Retina (tissue), 1 donor: ENCODE measurements at places on chromosomes 1 and 21.

GRCh38 chr1:186059752-186060151, 315.3 kb downstream of the TPR start:
- DNase-seq = no peak

DNA sequence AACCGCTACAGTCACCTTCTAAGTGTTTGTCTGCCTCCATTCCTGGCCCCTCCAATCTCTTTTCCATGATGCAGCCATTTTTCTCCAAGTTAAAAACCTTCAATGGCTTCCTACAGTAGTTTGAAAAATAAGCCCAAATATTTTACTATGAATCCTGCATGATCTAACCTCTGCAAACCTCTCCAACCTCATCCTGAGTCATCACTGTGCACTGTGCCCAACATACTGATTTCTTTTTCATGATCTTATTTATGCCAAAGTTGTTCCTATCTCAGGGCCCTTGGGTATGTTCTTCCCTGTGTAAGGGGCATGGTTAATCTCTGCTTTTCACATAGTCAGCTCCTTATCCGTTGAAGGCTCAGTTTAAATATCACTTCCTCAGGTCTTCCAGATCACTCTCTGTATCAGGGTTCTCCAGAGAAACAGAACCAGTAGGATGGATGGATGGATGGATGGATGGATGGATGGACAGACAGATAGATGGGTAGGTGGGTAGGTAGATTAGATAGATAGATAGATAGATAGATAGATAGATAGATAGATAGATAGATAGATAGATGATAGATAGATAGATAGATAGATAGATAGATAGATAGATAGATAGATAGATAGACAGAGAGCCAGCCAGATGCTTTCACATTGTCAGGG, 18.1 kb upstream of the PTPN14 start:
- DNase-seq = no peak

DNA sequence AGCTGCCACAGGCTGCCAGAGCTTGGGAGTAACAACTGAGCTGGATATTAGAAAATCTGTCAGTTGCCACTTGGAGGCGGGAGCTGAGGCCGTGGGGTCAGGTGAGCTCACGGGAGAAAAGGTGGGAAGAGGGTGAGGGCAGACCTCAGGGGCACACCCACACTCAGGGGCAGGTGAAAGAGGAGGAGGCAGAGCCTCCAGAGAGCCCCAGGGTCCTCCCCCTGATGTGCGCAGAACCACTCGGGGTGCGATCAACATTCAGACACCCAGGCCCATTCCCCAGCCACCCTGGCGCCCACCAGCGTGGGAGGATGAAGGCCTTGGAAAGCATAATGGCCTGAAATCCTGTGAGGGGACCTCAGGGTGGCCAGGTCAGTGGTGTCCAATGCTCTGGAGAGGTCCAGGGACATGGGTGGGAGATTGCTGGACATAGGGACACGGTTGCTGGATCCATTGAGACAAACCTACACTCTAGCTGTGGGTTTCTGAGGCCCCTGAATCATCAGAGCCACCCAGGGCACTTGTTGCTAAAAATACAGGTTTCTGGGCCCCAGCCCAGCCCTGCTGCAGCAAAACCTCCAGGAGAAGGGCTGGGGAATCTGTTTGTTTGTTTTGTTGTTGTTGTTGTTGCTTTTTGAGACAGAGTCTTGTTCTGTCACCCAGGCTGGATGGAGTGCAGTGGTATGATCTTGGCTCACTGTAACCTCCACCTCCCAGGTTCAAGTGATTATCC, 49.4 kb upstream of the GPR153 start:
- DNase-seq = no peak

DNA sequence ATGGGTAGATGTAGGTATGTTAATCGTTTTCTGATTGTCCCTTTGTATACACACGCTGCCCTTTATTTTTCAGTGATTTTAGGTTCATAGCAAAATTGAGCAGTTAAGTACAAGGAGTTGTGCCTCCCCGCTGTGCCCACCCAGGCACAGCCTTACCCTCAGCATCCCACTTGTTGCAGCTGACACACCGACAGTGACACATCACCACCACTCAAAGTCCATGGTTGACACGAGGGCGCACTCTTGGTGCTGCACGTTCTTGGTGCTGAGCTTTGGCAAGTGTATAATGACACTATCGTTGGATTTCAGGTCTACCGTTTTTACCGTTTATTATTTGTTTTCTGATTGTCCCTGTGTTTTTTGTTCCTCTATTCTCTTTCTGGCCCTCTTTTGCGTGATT, 15.6 kb downstream of the C1orf159 start:
- no peak for DNase-seq

GRCh38 chr1:6027591-6027990, 18.1 kb upstream of the KCNAB2 start:
- DNase-seq = no peak

DNA sequence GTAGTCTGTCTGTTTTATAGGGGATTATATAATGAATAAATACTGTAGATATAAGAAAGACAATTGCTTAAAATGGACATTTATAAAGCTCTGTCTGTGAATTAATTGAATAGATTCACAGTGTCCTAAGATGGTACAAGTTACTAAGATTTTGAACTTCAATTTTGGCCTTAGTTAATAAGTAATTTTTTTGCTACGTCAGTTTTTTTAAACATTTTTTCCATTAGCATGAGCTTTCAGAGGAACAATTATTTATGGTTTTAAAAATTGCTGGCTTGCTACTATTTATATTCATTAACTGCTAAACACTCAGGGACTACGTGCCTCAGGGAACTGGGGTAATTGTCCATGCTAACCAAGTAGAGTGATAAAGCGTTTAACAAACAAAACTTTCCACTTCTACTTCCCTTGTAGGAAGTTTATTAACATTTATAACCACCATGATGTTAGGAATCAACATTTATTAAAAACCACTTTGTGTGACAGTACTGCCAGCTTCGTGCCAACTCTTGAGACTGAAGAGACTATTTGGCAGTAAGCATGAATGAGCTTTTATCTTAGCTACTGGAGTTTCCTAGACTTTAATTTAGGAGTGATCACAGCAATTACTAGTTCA, 65.4 kb upstream of the PTGS2 start:
- no peak for DNase-seq

DNA sequence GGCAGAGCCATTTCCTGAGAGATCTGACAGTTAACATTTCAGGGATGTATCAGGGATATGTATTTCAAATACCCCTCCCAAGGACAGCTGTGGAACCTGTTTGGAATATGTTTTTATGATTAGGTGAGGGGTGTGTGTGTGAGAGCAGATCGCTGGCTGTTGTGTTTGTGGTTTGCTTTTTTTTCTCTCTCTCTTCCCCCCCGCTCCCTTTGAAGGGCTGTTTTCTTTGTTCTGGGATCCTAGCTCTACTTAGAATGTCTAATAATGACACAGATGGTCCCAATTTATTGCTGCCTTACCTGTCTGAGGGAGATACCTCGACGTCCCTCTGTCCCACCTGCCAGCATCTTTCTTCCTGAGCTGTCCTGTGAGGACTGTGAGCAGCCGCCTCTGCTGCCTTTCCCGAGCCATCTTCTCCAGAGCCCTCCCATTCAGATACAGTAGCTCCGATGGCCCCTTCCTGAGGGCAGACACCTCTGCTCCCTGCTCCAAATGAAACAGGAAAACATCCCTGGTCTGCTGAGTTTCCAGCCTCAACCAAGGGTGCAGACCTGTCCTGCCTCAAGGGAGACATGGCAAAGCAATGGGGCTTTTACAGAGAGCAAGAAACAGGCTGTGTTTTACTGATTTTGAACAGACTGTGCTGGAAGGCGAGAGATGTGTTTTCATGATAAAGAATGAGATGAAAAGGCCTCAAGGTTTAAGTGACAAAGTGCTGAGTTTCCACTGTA, 138.0 kb upstream of the TNR start:
- no peak for DNase-seq

- no peak for DNase-seq
Observed at GRCh38 chr1:50861772-50862171, 98.3 kb downstream of the FAF1 start.

DNA sequence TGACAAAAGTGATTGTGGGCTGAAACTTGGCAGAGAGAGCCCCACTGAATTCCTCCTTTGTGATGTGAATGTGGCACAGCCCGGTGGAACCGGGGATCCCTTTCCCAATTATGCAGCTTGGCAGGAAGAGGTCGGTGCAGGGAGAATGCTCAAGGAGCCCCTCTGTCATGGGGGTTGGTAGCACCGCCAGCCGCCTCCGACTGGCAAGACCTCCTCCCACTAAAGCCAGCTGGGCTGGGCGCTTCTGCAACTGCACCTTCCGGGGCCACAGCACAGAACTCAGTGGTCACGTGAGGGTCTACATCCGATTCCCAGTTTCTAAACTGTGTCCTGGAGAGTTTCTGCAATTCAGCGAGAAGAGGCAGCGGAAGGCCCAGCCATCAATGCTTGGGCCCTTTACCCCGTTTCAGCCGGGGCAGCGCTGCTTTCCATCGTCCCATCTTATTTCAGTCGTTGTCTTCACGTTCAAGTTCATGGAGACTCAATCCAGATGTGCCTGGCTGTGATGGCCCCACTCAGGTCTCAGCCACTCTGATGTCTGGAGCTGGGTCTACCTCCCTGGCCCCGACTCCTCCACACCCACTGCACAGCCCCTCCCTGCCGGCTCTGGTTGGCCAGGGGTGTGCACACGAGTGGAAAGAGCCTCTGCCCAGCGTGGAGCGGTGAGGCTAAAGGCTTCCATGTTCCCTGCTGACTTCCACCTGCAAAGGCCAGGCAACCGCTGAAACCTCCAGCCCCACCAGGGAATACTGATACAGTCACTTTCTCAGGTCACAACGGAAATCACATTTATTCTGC, 39.8 kb upstream of the FHAD1 start:
- no peak for DNase-seq

DNA sequence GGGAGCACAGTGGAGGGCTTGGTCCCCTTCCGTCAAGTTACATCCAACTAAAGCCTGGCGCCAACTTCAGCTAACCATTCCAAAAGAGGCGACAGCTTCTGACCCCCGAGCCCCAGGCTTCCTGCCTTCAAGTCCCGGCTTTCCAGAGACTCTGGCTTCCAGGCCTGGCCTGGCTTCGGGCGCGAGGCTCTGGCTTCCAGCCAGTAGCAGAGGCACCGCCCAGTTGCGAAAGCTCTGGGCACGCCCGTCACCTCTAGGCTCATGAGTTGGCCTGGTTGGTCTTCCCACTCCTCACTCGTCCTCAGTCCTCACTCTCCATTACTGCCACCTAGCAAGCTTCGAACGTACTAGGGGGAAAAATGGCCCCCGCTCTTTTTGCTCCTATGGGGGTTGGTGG, 30.0 kb upstream of the C1orf185 start:
- DNase-seq = no peak

- peak; percentile 6 for DNase-seq
Observed at GRCh38 chr1:41368801-41369200, 7.6 kb downstream of the FOXO6 start.

GRCh38 chr1:202438393-202439174, 90.1 kb downstream of the PPP1R12B start:
- no peak for DNase-seq

- DNase-seq = no peak
Observed at GRCh38 chr1:89381618-89382017, 17.8 kb downstream of the GBP6 start.

GRCh38 chr1:174976436-174977108, 23.2 kb upstream of the CACYBP start:
- DNase-seq = no peak

DNA sequence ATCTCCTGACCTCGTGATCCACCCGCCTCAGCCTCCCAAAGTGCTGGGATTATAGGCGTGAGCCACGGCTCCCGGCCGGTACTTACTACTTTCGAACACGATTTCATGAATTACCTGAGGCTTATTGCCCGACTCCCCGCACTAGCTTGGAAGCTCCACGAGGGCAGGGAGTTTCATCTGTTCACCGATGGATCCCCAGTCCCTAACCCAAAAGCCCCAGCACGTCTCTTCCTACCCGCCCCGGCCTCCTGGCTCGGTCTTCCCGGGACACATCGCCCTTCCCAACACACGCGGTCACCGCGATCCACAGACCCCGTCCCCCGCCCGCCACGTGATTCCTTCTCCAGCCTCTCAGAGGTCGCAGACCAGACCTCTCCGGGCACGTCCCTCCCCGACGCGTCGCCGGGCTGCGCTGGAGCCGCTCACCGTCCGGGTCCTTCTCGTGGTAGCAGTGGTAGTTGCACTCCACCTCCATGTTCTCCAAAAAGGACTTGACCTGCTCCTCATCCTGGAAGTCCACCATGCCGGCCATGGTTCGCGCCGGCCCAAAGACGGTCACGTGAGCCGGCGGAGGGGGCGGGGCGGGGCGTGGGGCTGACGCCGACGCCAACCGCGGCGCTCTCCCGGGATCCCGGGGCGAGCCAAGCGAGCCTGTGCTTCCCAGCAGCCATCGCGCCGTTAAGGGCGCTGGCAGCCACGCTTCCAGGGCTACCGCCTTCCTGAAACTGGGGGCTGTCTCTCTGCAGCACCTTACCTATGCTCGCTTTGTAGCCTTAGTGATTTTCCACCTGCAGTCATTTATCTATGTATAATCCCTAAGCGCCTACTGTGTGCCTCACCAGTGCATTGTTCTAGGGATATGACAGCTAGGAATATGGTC, at the start of gene COA7:
Gene COA7 (minus strand): TSS at position 553 of the 880 bp plus-strand sequence. CDS start 21 bp downstream, at position 532.
- peak; percentile 95 for DNase-seq

GRCh38 chr1:246350745-246351144, 156.3 kb downstream of the SMYD3 start:
- DNase-seq = no peak

DNA sequence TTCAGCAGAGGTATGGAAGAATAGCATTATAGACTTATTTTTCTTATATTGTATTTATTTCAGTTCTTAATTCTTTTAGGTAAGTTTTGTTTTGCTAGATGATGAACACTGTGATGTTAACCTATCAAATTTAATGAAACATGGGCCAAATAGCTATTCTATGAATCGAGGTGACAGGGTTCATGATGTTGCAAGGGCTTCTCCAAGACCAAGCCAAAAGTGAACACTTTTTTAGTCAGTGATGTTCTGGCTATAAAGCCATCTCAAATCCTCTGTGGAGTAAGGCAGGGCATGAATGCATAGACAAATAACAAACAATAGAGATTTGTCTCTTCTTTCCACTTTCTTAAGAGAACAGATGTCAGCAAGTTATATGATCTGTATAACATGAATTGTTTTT, 26.7 kb downstream of the C1orf146 start:
- DNase-seq = no peak

DNA sequence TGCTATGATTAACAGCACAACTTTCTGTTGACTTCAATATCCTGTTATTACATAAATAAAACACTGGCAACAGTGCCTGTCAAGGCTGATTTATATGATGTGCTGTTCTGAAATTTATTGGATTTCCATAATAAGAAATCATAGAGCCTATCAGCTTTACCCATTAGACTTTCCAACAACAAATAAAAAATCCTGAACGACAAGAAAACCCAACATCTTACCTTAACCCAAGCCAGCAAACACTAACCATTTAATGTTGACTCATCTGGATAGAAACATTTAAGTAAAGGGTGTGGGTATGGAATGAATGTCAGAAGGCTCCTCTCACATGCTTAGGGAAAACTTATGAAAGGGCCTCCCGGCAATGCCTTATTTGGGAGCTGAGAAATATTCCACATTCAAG, 165.1 kb downstream of the SLC45A1 start:
- no peak for DNase-seq
